Renal cortex interstitium (tissue), 15 donors: ENCODE measurements at places on chromosomes 16 and 17.

DNA sequence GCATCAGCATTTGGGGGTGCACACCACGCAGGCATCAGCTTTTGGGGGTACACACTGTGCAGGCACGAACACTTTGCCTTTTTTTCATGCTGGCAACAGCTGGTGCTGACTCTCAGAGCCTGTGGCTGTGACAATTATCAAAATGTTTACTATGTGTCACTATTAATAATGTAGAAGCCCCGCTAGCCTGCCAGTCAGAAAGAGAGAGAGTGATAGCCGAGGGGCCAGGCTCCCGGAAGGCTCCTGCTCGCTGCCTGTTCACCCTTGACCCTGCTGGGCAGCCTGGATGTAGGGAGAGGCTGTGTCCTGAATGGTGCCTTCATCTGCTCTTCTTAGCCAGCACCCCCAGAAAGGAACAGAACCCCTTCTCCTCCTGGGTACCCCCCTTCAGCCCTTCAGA lies 61.9 kb downstream of the SDK2 start:
- no peak for DNase-seq

DNA sequence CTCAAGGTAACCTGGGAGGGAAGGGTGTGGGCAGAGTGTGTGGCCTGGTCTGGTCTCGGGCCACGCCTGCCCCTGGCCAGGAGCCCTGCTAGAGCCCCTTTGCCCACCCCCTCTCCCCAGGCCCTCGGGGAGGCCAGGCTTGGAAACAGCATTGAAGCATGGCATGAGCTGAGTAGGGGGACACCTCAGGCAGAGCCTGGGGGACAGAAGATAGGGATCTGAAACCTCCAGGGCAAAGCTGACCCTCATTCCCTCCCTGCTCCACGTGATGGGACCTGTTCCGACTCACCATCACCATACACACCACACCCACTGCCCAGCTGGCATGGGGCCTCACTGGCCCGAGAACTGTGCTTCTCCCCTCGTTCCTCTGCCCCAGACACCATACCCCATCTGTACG lies 2.5 kb downstream of the RFNG start:
- no peak for DNase-seq

DNA sequence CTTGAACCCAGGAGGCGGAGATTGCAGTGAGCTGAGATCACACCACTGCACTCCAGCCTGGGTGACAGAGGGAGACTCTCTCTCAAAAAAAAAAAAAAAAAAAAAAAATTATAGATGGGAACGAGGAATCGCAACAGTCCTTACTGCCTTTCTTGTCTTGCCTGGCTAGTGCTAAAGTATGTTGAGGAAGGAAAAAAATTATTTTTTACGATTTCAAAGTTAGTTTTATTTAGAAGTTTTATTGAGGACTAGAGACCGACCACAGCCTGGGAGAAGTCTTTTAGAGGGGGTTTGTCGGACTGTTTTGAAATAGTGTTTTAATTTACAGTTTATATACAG lies 15.8 kb upstream of the DNAH17 start:
- no peak for DNase-seq

DNA sequence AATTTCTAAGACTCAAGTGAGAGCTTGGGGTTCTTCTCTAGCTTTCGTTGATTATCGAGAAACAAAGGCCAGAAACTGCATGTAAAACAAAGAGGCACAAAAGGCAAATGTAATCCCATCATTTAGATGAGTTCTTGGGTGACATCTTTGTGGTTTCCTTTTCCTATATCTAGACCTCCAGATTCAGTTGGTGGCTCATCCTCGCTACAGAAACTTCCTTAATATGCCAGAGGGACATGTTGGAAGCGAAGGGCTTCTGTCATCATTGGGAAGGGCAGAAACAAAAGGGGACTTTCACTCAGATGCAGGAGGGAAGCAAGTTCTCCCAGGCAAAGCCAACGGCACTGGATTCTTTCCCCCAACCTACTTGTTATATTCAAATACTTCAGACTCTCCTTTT lies 150.6 kb upstream of the ZFHX3 start:
- DNase-seq, result no peak

GRCh38 chr17:17965152-17965721 lies 7.0 kb downstream of the TOM1L2 start:
- no peak for DNase-seq
